A549 (cell line): ENCODE measurements at places on chromosomes 12 and 14. TPM values are rescaled to one million over a fixed set of nuclear protein-coding genes. Genes with fewer than 3 reads are reported as not detected.

DNA sequence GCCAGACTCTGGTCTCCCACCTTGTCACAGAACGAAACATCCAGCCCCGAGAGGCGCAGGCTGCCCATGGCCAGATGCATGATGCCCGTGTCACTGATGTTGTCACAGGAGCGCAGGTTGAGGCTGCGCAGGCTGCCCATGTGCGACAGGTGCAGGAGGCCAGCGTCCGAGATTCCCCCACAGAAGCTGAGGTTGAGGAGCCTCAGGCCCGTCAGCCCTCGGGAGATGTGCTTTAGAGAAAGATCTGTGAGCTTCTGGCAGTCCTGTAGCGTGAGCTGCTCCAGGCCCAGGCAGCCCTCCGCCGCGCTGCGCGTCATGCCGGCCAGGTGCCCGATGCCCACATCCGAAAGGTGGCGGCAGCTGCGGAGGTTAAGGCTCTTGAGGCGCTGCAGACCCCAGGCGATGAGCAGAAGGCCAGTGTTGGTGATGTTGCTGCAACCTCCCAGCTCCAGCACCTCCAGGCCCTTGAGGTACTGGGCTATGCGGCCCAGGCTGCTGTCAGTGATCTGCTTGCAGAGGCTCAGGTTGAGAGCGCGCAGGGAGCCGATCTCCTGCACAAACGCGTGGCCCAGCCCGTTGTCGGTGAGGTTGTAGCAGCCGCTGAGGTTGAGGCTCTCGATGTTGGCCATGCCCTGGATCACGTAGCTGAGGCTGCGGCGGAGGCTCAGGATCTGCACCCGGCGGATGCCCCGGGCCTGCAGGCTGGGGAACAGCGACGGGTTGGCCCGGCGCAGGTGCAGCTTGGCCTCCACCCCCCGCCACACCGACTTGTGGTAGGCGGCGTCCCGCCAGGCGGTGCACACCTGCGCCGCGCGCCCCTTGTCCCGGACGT is 991 bp downstream of the FBXL14 start:
- DNase-seq: no peak

DNA sequence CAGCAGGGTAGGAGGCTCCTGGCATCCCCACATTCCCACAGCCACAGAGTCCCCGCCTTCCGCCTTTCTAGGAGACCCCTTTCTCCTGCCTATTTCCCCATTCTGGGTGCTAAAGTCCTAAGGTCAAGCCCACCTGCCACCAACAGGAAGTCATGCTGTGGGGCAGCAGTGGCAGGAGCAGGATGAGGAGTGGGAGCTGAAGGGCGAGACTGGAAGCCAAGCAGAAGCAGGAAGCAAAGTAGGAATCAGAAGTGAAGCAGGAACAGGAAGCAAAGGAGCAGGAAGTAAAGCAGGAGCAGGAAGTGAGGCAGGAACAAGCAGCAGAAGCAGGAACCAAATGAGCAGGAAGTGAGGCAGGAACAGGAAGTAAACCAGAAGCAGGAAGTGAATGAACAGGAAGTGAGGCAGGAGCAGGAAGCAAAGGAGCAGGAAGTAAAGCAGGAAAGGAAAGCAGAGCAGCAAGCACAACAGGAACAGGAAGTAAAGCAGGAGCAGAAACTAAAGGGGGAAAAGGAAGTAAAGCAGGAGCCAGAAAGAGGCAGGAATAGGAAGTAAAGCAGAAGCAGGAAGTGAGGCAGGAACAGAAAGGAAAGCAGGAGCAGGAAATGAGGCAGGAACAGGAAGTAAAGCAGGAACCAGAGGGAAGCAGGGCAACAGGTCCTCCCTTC is 38.3 kb upstream of the RIMBP2 start:
- DNase-seq: no peak

- no peak for DNase-seq
Observed at GRCh38 chr14:99587460-99588278, 16.3 kb downstream of the CCDC85C start.

DNA sequence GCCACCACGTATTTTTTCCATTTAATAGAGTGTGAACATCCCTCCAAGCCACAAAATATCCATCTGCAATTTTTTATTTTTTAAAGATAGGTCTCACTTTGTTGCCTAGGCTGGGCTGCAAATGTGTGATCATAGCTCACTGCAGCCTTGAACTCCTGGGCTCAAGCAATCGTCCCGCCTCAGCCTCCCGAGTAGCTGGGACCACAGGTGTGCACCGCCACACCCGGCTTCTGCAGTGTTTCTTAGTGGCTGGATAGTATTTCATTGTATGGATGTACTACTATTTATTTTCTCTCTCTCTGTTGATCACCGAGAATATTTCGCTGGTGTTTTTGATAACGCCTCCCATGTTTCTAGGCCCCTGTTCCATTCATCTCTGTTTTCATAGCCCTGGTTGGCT is 17.5 kb downstream of the MLXIP start:
- no peak for DNase-seq

DNA sequence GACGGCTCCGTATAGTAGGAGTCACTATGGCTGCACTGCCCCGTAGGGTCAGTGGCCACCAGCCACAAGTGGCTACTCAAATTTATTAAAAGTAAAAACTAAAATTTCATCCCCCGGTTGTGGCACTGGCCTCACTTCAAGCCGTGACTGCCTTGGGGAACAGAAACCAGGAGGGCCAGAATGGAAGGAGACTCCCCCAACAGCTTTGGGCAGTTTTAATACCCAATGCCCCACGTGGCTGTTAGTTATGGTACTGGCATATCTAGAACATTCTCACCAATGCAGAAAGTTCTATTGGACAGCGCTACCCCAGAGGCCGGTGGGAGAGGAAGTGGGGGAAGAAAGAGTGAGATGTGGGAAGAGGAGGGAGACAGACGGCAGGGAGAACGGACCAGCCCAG is 6.2 kb downstream of the NCOR2 start:
- DNase-seq: no peak

DNA sequence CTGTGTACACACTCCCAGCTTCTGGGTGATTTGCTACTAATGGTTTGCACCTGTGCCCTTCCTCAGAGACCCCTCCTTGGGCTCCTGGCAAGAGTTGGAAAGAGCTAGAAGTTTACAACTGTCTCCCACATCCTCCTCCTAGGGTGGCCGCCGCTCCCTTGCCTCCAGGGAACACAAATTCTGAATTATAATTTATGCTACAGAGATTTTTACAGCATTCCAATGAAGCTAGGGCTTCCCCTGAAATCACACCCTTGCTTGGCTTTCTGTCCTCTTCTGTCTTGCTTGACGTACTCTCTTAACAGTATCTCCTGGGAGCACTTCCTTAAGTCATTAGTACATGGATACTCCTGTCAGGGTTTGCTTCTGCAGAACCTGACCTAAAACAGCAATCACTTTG is 180.2 kb downstream of the KCNA5 start:
- no peak for DNase-seq

The RNASE7 gene
- polyA plus RNA-seq: not detected in 3 replicates
